ENCODE measurements at places on chromosomes 7 and 10.
A peak's percentile ranks its signal among the peaks of the same experiment; 100 is the strongest.

DNA sequence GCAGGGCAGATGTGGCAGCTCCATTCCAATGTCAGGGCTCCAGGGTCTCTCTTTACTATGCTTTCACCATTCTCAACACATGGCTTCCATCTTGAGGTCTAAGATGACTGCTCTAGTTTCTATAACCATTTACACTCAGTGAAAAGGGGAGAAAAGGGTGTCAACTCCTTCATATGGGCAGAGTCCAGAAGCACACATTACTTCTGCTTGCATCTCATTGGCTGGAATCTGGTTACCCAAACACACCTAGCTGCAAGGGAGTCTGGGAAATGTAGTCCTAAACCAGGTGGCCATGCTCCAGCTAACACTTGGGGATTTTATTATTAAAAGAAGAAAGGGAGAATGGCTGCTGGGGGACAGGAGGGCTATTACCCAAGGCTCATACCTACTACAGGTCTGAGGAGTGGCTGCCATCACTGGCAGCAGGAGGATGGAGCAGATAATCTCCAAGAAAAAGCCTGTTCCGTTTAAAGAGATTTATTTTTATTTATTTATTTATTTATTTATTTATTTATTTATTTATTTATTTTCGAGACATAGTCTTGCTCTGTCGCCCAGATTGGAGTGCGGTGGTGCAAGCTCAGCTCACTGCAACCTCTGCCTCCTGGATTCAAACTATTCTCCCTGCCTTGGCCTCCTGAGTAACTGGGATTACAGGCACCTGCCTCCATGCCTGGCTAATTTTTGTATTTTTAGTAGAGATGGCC is 29.1 kb upstream of the LBX1 start:
- DNase-seq = no peak

DNA sequence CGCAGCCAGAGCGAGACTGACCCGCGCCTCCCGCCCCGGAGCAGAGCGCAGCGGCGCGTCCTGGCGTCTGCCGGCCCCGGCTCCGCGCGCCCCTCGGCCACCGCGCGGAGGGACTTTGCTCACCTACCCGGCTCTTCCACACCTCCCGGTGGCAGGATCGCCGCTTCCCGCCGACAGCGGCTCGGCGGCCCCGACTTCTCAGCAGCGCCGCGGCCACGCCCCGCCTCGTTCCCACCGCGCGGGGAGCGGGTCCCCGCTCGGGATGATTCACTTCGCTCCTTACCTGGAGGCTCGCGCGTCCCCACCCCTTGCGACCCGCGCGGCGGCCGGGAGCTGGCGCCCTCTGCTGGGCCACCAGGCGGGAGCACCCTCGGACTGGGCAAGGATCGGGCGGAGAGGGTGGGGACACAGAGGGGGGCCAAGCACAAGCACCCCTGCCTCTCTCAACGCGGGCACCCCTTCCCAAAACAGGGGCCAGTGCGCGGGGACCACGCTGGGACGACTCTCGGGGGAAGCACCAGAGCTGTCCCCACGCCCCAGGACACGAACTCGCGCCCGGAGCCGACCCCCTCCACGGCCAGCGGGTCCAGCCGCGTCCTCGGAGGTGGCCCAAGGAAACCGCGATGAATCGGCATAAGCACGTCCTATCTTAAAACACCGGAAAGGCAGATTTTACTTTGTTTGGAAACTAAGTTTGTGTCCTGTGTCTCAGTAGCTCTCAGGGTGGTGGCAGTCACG is 101.0 kb upstream of the SVIL start:
- DNase-seq = no peak

DNA sequence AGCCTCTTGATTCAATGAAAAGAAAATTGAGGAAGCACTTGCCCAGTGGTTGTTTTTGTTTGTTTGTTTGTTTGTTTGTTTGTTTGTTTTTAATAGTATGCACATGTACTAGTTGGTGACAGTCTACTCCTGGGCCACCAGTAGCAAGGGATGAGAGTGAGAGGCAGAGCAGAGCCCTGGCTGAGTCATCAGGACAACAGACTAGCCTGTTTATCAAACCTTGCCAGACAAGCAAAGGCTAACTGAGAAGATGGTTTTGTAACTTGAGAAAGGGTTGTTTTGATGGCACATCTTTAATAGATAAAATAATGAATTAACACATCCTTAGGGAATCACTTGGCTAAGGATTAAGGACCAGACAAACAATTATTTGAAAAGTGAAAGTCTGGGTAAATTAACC is 78.1 kb downstream of the INHBA start:
- no peak for DNase-seq

GRCh38 chr10:80447436-80448190 is 6.5 kb upstream of the TSPAN14 start:
- no peak for DNase-seq

- DNase-seq = no peak
Observed at GRCh38 chr7:138127996-138128395, 51.7 kb downstream of the AKR1D1 start.

DNA sequence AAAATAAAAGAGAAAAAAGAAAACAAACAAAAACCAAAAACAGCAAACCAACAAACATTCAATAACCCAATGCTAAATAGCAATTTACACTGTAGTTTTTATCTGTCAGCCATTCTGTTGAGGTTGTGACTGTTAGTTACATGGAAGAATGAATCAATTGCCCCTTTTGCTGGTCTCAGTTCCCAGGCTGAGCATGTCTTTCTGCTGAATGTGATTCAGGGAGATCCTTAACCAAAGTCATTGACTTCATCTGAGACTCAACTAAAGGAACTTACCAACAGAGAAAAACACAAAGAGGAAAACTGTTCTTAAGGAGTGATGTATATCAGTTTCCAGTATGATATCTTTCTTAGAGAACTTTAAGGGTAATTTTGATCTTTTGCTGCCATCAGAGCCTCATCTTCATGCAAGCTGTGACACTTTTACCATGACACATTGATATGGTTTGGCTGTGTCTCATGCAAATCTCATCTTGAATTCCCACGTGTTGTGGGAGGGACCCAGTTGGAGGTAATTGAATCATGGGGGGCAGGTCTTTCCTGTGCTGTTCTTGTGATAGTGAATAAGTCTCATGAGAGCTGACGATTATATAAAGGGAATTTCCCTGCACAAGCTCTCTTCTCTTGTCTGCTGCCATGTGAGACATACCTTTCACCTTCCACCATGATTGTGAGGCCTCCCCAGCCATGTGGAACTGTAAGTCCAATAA is 469.8 kb downstream of the KIF20B start:
- DNase-seq = no peak

DNA sequence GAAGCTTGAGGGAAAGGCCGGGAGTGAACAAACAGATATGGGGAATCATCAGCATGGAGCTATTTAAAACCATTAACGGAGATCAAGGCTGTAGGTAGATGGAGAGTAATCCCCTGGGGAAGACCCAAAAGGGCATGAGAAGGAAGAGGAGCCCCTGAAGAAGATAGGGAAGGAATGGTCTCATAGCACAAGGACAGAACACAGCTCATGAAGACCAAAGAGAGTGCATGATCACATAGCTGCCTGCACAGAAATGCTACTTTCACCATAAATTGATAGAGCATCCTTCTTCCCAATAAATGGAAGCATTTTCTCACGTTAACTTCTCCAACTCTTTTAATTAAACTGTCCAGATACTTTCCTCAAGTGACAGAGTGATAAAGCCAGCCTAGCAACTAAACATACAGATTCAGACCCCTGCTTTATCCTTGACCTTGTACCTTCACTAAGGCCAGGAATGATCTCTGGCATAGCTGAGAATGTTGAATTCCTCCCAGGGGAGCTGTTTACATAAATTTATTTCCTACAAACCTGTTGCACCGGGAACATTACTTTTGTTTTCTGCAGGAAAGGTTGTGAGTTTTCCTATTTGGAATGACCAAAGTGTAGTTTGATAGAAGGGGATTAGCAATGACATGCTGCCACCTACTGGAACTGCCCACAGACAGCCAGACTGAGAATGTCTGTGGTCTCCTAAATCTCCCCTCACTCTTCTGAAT is 110.8 kb upstream of the LRGUK start:
- peak; percentile 6 for DNase-seq

- DNase-seq = no peak
Observed at GRCh38 chr7:95316588-95316987, 7.7 kb downstream of the PON1 start.

DNA sequence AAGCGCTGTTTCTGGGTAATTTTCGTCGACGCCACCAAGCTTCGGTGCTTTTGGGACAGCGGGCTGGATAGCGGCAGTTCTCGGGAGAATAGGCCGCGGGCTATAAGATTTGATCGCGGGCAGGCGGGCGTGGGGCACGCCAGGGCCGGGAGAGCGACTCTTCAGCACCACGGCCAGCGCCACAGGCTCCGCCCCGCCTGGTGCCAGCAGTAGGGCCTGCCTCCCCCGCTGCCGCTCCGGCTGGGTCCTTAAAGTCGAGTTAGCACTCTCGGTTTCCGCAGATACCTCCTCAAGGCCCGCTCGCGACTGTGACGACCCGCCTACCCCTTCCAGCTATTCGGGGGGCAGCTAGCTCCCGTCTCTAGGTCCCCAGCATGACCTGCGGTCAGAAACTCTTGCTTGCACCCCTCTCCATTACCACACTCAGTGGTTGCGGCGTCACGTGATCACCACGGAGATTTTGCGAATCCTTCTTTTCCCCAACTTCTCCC is 9.4 kb downstream of the NXPH1 start:
- DNase-seq = no peak

- DNase-seq = no peak
Observed at GRCh38 chr7:142796501-142797390, 26.0 kb downstream of the PRSS2 start.

GRCh38 chr10:46514899-46515298 is 41.6 kb downstream of the GPRIN2 start:
- DNase-seq = no peak

- DNase-seq = peak; percentile 62
Observed at GRCh38 chr7:143240291-143241168, 18.7 kb downstream of the TAS2R40 start.

- no peak for DNase-seq
Observed at GRCh38 chr7:36659638-36660341, 64.5 kb downstream of the AOAH start.

All from urinary bladder (tissue), 4 donors.